Cortex of kidney (tissue), 1 donor: ENCODE measurements at places on chromosomes 1 and 21.

GRCh38 chr1:226736001-226736907 is 2.8 kb downstream of the ITPKB start:
- no peak for DNase-seq

- no peak for DNase-seq
These were observed 10.4 kb downstream of the LRRC42 start for GRCh38 chr1:53956308-53957168.

DNA sequence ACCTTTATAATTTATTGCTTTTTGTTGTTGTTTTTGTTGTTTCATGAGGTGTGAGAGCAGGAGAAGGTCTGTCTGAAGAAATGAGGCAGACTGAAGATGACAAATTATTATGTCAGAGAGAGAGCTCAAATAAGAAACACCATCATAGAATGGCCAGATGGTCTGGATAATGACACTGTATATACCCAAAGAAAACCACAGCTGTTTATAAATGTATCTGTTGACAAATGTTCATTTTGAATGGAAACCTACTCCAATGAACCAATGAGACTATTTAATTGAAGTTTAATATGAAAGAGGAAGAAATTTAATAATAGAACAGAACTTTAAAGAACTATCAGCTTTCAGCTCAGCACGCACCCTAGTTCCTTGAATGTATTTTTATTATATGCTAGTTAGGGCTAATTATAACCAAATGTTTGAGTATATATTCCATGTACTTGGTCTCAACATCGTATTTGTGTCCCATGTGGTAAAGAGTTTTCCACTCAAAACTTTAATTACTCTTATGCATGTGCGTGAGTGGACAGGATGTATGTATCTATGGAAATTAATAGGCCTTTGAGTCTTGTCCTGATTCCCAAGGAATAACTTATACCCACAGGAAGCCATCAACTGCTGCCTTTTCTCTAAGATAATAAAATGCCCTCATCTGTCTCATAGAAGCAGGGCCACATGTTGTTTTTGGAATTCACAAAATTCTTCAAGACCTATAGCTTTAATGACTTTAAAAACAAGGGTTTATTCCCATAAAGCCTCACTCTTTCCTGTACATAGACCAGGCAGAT is 202.7 kb downstream of the KCNK2 start:
- no peak for DNase-seq

DNA sequence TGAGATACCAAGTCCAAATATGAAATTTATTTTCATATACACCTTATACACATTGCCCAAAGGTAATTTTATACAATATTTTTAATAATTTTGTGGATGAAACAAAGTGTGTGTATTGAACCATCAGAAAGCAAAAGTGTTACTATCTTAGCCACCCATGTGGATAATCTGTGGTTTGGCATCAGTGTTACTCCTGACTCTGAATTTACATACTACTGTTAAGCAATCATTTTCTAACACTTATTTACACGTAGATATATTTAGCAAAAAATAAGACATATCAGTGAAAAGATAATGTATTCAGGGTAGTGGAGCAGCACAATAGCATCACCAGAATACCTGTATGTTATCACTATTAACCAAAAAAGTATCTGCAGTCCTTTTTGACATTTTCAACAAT is 23.8 kb downstream of the DENND2D start:
- no peak for DNase-seq

GRCh38 chr21:38042246-38042645 is 126.0 kb upstream of the KCNJ6 start:
- no peak for DNase-seq

DNA sequence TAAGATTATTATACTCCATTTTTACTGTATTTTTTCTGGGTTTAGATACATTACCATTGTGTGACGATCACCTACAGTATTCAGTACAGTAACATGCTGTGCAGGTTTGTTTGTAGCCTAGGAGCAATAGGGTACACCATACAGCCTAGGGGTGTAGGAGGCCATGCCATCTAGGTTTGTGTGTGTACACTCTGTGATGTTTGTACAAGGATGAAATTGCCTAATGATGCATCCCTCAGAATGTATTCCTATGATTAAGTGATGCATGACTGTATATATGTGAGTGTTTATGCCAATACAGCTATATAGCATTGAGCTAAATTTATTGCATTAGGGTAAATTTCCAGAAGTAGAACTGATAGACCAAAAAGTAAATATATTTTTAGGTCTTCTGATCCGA is 23.3 kb downstream of the TUFT1 start:
- DNase-seq: no peak

GRCh38 chr1:230048922-230049321 is 18.1 kb upstream of the GALNT2 start:
- DNase-seq: no peak

DNA sequence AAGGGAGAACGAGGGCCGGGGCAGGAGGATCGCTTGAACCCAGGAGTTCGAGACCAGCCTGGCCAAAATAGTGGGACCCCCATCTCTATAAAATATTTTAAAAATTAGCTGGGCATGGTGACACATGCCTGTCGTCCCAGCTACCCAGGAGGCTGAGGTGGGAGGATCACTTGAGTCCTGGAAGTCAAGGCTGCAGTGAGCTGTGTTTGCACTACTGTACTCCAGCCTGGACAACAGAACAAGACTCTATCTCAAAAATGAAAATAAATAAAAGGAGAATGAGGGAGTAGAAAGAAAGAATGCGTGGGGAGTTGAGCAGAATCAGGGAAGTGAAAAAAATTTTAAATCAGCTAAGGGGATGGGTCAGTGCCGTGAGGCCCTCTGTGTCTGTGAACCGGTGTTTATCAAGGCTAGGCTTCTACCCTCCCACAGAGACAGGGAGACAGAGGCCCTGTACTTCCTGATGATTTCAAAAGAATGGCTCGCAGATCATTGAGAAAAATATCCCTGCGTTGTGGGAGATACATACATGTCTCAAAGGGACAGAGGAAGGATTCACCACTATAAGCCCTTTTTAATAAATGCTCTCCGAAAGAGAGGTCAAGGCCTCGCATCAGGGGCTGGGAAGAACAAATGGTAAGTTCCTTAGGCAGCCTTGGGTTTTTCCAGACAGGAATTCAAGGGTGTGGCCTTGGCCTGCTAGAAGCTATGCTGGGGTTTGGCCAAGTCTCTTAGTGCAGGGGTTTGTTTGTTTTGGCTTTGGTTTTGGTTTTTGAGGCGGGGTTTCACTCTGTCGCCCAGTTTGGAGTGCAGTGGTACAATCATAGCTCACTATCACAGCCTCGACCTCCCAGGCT is 20.7 kb downstream of the IL10RB start:
- no peak for DNase-seq

GRCh38 chr1:10649517-10650201 is 146.8 kb downstream of the CASZ1 start:
- DNase-seq: no peak

DNA sequence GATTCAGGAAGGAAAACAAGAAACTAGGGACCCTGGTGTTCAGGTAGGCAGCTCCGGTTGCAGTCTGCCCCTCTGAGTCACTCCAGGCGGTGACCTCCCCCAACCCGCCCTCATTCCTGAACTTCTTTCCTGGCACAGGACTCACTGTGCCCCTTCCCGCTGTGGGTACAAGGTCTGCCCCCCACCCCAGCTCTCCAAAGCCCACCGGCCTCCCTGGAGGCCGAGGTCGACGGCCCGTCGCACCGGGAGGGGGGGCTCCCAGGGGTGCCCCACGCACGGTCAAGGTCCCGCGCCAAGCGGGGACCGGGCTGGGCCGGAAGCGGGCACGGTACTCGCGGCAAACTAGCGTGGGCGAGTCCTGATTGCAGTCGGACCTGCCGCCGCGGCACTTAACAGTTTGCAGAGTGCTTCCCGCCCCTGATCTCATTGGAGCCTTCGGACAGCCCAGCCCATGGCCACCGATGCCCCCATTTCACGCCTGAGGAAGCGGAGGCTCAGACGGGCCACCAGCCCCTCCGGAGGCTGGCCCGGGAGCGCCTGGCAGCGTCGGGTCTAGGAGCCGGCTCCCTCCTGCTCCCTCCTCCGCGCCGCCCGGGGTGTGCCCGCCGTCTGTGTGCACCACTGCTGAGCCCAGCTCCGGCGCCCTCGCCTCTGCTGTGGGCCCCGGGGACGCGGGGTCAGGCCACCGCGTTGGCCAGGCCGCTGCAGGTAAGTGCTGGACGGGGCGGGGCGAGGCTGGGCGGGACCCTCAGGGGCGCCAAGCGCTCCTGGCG is at the start of gene GJB3:
GJB3 (plus strand) TSS at position 144 of the 773 bp plus-strand sequence. CDS start 3,549 bp downstream, outside the sequence.
- DNase-seq: no peak

DNA sequence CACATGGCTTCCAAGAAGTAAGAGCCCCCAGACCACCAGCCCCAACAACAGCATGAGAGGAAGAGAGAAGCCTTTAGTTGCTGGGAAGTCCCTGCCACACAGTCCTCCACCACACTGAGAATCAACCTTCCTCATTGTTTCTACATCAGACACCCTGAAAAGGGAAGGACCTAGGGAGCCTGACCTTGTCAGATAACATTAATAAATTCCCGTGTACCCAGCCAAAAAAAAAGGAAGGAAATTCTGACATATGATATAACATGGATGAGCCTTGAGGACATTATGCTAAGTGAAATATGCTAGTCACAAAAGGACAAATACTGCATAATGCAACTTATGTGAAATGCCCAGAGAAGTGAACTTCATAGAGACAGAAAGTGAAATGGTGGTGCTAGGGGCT is 65.6 kb upstream of the ARHGAP29 start:
- DNase-seq: no peak

DNA sequence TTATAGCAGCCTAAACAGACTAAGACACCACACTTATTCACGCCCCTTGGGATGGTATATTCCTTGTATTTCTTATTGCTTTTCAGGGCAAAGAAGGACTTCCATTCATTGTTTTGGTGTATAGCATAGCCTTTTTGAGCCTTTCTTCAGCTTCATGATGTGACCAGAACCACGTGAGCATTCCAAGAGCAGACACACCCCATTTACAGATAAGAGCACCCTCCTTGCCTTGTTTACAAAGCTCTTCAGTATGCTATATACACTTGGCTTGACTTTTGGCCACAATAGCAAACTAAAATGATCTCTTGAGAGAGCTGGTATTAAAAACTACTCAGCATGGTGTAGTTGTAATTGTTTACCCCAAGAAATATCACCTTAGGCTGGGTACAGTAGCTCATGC is 78.7 kb downstream of the PIK3R3 start:
- no peak for DNase-seq

- no peak for DNase-seq
These were observed 143.0 kb upstream of the KCNK1 start for GRCh38 chr1:233470741-233471499.

DNA sequence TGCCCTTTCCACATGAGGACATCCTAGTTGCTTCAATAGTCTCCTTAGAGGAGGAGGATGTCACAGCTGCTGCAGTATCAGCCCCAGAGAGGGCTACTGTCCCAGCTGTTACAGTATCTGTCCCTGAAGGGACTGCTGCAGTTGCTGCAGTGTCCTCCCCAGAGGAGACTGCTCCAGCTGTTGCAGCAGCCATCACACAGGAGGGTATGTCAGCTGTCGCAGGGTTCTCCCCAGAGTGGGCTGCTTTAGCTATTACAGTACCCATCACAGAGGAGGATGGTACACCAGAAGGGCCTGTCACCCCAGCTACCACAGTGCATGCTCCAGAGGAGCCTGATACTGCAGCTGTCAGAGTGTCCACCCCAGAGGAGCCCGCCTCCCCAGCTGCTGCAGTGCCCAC is 78.5 kb upstream of the BMP8A start:
- DNase-seq: no peak

- DNase-seq: no peak
These were observed 56.3 kb upstream of the JUN start for GRCh38 chr1:58839846-58840835.

DNA sequence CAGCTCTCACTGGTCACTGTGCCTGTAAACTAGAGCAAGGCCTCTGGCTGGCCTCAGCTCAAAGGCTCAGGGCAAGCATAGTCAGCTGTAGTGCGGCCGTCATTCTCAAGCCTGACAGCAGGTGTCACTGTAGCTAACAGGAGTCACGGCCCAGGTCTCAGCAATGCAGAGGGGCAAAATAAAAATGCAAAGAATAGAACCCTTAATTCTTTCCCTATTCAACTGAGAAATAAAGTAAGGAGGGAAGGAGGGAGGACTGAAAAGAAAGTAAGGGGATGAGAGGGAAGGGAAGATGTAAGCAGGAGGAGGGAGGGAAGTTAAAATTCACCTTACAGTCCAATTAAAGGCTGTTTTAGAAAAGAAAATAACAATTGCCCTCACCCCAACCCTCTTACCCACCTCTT is 106.1 kb downstream of the KIAA0319L start:
- DNase-seq: no peak

DNA sequence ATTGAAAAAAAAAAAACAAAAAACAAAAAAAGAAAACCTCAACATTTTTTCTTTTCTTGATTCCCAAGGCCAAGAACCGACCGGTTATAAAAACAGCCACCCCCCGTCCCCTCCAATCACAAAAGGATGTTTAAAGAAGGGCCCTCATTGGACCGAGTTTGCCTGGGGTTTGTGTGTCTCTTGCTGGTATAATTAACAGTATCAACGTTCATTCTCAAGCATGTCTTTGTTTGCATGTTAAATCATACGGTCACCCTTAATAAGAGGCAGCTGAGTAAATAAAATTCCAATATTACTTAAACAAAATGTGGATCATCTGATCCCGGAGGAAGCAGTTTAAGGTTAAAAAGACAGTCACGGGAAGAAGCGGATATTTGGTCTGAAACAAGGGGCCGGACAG is 201.1 kb downstream of the PRDM2 start:
- no peak for DNase-seq

- no peak for DNase-seq
These were observed 11.7 kb upstream of the EXTL1 start for GRCh38 chr1:26009796-26010447.

GRCh38 chr1:111679541-111679940 is 59.7 kb downstream of the INKA2 start:
- no peak for DNase-seq

GRCh38 chr21:19785941-19786340 is 1212.3 kb upstream of the NCAM2 start:
- DNase-seq: no peak

DNA sequence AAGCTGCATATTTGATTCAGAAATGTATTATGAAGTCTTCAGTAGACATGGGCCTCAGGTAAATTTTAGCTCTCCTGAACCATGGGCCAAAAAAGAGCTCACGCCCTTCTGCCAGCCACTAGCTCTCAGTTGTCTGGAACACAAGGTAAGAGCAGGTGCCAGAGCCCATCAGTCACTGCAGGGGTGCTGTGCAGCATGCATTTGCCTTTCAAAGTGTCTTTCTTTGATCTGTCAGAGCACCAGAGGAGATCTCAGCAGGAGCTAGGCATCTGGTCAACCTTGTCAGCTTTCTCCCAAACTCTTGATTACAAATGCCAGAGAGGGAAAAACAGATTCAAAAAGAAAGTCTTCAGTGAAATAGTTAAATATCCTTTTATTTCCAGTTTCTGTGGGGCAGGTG is 332.3 kb downstream of the COL11A1 start:
- DNase-seq: no peak

- DNase-seq: no peak
These were observed 465.4 kb upstream of the PBX1 start for GRCh38 chr1:164093543-164093942.
